ENCODE measurements at places on chromosomes 1 and 21.

- DNase-seq = no peak
Observed at GRCh38 chr21:43865540-43866259, 677 bp downstream of the AGPAT3 start.

DNA sequence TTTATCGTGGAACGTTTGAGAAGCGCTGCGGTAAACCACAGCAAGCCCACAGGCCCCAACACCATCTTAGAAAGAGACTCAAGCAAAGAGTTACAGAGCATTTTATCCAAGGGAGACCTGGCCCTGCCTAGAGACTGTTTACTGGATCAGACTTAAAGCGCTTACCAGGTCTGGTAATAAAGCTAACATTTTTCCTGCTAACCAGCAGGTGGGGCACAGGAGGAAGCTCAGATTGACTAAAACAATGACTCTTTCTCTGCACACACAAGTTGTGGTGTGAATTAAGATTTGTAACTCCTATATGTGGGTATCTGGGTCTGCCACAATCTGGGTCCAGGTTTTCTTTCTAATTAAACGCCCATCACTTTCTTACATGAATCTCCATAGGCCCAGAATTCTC lies 136.5 kb upstream of the ETS2 start:
- DNase-seq = no peak

- peak; percentile 60 for DNase-seq
Observed at GRCh38 chr1:201480231-201481003, 11.4 kb upstream of the PHLDA3 start.

- no peak for DNase-seq
Observed at GRCh38 chr21:39334611-39335010, 14.3 kb downstream of the HMGN1 start.

GRCh38 chr1:201491896-201492511 lies 14.9 kb downstream of the CSRP1 start:
- no peak for DNase-seq

- DNase-seq = no peak
Observed at GRCh38 chr1:22738522-22738921, 27.9 kb downstream of the EPHB2 start.

DNA sequence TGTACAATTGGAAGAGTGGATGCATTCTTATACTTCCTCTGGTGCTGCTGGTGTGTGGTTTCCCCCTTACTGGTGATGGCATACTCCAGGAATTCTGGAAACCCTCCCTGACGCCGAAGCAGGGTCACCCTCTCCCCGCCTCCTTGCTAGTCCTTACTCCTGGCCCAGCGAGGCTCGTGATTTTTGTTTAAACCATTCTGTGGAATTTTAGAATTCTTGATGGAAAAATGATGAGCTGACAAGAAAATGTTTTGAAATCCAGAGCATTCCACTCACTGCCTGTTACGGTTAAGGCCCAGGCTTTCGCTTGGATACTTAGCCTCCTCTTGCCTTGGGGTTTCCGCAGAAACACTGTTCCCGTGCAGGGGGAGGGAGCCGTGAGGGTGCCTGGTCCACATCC lies 41.1 kb downstream of the IL6R start:
- DNase-seq = no peak

DNA sequence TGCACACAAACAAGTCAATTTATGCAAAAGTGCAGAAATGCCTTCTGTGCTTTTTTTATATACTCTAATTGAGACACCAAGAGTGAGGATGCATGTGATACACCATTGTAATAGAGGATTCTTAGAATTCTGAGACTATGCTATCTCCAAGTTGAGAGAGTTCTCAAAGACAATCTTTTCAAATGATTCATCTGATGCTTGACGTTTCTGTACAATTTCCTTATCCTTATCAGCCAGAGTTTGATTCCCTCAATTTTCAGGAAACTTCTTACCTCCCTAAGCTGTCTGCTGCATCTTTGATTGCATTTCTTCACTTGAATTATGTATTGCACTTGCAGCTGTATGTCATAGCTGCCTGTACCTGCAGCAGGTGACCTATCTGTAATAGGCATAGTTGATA lies 211.3 kb upstream of the SPAG17 start:
- DNase-seq = no peak

GRCh38 chr1:204469304-204469703 lies 25.3 kb downstream of the PIK3C2B start:
- DNase-seq = no peak

GRCh38 chr21:42641311-42642218 lies 11.9 kb upstream of the PDE9A start:
- no peak for DNase-seq

DNA sequence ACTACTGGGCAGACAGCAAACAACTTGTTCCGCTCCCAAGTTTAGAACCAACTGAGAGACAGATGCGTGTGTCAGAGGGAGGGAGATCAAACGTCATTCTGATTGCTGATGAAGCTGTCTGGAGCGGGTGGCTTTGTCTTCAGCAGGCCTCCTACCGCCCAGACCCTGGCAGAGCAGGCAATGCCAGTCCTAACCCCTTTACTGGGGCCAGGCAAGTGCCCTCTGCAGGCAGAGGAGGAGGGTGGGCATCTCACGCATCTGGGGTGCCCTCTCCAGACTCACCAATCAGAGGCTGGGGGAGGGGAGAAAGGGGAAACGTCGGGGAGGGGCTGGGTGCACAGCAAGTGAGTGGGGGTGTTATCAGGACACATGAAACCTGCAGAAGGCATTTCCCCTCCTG lies 126.6 kb downstream of the ACTL8 start:
- DNase-seq = no peak

DNA sequence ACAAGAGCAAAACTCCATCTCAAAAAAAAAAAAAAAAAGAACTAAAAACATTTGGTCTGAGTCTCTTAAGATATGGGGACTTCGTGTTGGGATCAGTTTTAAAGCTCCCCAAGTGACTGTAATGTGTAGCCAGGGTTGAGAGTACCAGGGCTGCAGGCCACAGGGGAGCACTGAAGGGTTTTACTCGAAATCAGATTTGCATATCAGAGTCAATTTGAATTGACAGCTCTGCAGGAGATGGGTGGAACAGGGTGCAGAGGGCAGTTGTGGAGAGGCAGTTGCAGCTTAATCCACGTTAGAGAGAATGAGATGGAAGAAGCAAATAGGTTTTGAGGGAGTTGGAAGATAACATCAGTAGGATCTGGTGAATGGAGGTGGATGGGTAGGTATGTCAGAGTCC lies 20.6 kb upstream of the ELOA start:
- no peak for DNase-seq

DNA sequence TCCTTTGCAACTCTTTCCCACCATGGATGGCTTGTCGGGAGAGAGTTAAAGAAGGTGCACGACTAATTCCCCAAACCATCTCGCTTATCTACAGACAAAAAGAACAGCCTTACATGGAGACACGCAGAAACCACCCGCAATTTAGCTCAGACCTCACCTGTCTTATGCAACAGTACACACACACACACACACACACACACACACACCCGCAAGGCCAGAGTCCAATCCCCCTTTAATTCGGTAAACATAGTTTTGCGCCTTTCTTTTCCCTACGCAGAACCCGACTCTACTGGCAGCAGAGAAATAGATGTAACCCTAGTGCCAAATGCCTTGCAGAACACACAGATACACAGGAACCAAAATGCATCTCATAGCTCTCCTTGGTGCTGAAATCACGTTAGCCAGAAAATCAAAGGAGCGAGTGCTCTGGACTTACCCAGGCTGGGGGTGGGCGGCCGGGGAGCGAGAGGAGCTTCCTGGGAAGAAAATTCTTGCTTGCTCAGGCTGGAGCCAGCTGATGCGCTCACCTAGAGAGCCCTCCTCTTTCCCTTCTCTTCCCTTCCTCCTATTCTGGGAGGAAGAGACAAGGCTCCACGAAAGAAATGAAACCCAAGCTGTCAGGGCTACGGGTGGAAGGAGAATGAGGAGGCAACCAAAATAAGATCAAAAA lies 470 bp downstream of the TNR start:
- no peak for DNase-seq

GRCh38 chr1:222377428-222378088 lies 170.3 kb downstream of the HHIPL2 start:
- DNase-seq = no peak

- DNase-seq = no peak
Observed at GRCh38 chr1:202205523-202206190, 12.1 kb downstream of the LGR6 start.

GRCh38 chr1:109105881-109106280 lies 8.0 kb upstream of the ELAPOR1 start:
- no peak for DNase-seq

DNA sequence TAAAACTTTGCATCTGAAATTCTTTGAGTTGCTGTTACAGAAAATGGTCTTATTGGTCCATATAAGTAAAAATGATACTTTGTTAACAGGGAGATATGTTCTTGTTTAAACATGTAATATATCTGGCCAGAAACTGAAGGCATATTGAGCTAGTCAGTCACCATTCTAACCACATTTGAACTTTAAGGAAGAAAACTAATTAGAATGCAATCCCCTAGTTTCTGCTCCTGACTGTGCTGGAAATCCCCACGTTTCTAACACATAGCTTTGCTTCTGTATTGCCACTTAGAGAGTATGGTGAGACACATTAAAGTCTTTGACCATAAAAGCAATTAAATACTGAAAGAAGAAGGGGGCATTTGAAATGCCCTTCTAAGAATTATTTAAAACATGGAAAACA lies 32.1 kb upstream of the HIVEP3 start:
- no peak for DNase-seq

DNA sequence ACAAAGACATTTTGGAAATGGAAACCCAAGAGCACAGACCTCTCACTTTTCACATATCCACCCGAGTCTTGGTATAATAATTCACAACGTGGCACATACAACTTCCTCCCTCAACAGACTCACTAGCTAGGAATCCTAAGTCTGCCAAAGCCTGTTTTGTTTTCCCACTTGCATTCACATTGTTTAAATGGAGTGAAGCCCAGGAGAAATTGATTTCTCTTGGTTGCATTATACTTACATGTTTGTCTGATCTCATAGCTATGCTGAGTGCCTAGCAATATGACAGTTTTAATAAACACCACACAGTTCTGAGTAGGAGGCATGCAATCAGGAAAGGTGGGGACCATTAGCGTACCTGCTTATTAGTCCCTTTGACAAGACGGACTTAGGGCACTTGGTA lies 348.6 kb upstream of the ADGRL4 start:
- no peak for DNase-seq

- DNase-seq = no peak
Observed at GRCh38 chr1:180909462-180909976, 3.2 kb upstream of the KIAA1614 start.

GRCh38 chr1:145858238-145858900 lies 512 bp downstream of the PIAS3 start:
- no peak for DNase-seq

DNA sequence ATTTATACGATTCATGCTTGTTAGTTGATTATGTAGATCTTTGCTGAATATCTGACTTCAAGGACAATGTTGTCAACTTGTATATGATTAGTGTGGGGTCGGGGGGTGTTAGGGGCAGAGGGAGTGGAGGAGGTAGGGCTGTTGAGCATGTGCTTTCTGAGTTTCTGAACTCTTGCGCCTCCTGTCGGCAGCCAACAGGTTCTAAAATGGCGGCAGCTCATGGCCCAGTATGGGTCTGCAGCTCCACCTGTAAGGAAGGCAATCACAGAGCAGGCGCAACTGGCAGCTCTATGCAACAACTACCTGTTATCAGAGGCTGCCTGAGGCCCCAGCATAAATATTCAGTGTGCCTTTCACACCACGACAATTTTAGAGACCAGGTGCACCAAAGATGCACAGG lies 205.8 kb upstream of the PLXNA2 start:
- no peak for DNase-seq

GRCh38 chr1:1304331-1305299 lies 3.1 kb downstream of the ACAP3 start:
- no peak for DNase-seq

DNA sequence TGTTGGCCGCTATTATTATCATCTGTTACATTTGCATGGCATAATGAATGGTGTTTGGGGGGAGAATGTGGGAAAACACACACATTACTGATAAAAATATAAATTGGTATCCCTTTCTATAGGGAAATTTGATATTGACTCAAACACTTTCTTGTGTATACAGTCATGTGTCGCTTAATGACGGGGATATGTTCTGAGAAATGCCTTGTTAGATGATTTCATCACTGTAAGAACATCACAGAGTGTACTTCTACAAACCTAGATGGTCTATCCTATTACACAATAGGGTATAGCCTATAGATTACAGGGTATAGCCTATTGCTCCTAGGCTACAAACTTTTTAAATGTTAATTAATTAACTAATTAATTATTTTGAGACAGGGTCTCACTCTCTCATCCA lies 67.2 kb upstream of the B3GALNT2 start:
- DNase-seq = no peak

- no peak for DNase-seq
Observed at GRCh38 chr21:43657355-43658087, 1.8 kb downstream of the HSF2BP start.

DNA sequence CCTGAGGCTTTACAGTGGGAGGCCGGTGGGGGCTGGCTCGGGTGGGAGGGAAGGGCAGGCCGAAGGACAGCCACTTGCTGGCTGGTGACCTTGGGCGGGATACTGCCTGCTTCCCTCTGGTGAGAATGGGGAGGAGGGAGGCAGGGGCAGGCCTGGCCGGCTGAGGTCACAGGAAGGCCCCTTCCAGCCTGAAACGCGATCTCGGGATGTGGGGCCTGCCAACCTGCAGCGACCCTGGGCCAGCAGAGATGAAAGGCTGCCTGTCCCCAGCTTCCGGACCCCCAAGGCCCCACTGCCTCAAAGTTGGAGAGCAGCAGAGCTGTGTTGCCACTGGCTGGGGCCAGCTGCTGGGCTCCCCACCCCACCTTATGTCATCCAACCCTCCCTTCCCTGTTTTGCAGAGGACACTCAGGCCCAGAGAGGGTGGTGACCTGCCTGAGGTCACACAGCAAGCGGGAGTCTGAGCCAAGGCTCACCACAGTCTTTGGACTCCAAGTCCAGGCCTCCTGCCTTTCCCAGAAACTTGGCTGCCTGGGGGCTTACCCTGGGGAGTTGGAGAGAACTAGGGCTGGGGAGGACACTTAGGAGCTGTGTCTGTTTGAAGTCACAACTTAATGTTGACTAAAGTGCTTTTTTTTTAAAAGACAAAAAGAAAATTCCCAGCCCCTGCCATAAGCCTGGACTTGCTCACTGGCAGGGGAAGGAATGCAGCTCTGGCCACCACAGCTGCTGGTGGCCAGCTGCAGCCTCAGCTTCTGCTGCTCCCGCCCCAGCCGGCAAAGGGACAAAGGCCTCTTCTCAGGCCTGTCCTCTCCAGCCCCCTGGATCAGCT lies 14.8 kb upstream of the WASF2 start:
- no peak for DNase-seq

- no peak for DNase-seq
Observed at GRCh38 chr1:100775483-100775882, 55.9 kb downstream of the VCAM1 start.

- no peak for DNase-seq
Observed at GRCh38 chr1:87278825-87279535, 49.7 kb upstream of the LMO4 start.

GRCh38 chr1:167881786-167882185 lies 32.1 kb downstream of the ADCY10 start:
- no peak for DNase-seq

Measured in stimulated activated CD4-positive, alpha-beta T cell treated with anti-CD3 and anti-CD28 coated beads, Interleukin-1b, Interleukin-23, amount 100 ng/mL, for 24 hours (primary cell).